ENCODE measurements at places on chromosomes 5 and 9.

DNA sequence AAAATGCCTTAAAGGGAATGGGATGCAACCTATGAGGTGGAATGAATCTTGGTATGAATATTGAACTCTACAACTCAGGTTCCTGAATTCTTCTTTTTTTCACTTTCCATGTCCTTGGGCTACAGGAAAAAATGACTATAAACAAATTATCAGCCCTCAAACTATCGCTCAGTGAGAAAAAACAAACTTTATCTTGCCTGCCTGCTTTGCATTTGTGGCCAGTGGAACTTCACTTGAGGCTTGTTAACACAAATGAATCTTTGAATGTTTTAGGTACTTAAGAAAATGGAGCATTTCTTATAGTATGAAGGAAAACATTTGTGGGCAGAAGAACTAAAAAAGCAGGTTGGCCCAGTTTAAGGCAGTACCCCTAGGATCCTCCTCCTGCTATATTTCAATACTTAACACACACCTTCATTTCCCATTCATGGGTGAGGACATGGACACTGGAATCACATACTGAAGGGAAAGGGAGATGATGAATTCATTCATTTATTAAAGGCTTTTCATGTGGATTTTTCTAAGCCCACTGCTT lies 34.1 kb downstream of the ELOVL7 start:
- no peak for DNase-seq

DNA sequence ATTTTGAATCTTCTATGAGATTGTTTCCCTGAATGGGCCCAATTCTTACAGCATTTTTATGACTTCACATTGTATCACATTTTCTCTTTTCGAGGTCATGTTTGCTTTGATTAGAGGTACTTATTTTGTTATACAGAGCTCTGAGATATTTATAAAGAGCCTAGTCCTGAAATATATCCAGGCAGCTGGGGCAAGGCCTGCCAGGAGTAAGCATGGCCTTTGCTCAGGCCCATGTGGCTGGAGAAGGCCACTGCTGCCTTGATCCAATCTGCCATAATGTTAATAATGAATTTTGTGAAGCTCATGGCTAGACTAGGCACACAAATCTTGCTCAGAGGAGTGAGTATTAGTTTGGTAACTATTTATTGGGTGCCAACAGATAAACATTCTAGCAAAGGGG lies 96.0 kb downstream of the TARS1 start:
- DNase-seq, result no peak

DNA sequence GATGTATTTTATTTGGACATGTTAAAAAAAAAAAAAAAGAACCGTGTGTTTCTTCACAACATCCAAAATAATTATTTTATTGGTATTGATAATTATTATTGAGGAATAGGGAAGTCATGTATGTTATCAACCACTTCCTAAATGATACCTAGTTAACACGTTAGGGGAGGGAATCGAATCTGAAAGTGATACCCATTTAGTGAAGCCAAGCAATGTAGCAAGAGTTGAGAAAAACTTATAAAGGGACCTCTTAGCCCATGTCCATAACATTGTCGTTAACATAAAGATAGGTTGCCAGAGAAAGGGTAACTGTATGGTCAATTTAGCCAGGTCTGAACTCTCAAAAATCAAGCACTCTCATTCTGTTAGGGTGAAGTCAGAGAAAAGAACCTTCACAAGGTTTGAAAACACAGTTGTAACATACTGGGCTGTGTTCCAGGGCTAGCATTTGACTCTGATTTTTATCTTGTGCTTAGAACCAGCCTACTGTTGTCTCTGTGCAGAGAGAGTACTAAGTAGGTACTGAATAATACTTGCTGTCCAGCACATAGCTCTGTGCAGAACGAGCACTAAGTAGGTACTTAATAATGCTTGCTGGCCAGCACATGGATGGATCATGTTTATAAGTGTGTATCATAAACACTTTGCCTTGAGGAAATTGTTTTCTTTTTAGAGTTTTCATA lies 60.4 kb downstream of the GHR start:
- DNase-seq, result no peak

DNA sequence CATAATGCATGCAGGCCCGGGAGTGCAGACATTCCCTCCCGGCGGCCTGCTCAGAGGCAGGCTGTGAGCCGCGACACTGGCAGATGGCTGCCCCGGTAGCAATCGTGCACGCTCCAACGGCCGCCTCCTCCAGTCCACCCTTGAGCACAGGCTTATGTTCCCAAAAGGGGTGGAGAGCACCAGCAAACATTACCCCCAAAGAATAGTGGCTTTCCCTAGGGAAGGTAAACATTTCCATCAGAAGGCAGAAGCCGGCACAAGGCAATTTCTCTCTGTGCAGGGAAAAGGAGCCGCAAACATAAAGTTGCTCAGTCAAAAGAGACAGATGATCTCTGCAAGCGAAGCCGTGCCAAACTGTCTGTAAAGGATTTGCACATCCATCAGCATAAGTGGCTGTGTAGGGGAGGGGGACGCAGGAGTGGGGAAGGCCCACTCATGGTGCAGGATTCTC lies 92.5 kb downstream of the SIL1 start:
- peak; percentile 82 for DNase-seq

- no peak for DNase-seq
Measured at GRCh38 chr5:98414938-98415337, 358.5 kb upstream of the RGMB start.

- no peak for DNase-seq
Measured at GRCh38 chr9:96150324-96151227, 151.4 kb downstream of the HSD17B3 start.

DNA sequence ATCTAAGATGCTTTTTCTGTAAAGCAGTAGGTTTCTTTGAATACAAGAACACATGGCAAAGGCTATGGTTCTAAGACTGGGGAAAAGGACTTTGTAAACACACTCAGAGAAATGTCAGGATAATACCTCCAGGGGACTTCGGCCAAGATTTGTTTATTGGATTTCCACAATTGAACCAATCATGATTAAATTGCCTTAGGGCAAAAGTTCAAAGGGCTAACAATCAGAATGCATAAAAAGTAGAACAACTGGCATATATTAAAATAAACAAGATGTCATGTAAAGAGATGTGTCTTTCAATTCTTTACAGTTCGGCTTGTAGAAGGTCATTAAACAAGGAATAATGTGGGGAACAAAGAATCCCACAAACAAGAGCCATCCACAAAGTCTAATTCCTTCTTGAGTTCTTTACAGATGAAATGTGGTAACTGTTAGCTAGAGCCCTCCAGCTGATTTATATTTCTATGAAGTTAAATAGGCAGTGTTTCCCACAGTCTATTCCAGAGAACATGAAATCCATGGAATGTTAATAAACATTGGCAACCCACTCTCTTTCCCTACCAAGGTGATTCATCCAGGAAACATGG lies 565.5 kb downstream of the ZNF608 start:
- DNase-seq, result no peak

DNA sequence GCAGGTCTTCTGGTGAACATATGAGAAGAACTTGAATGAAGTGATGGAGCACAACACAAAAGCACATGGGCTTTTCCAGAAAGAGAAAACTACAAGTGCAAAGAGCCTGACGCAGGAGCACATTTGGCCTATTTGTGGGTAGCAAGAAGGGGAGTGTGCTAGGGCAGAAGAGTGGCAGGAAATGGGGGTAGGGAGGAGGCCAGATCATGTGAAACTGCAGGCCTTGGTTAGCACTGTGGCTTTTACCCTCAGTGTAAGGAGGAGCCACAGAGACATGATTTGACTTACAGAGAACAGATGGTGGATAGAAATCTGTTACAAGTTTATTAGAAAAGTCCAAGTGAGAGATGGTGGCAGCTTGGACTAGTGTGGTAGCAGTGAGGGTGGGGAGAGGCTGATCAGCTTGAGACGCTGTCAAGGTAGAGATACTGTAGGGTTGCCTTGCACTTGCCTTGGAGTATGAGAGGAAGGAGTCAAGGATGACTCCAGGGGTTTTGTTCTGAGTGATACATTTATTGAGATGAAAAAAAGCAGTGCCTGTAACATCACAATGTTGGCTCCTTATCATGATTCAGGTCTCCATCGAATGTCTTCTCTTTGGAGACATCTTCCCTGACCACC lies 126.7 kb downstream of the PPP2R2B start:
- no peak for DNase-seq

DNA sequence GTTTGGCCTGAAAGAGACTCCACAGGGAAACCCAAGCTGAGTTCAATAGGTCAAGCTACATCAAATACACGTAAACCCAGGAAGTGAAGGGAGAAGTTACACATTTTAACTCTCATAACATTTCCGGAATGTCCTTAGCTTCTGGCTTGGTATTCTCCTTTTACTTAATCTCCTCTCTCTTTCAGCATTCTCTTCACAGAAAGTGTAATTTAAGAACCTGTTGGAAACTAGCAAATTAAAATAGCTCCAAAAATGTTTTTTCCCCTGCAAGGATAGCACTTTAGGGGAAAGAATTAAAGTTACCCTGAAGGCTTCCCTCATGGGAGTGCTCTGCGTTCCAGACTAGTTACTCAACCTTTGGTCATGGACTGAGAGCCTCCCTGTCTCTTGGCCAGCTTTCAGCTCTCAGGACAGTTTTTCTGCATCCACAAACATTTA lies 292.7 kb upstream of the TARS1 start:
- no peak for DNase-seq

GRCh38 chr9:69513141-69513820 lies 158.9 kb downstream of the APBA1 start:
- no peak for DNase-seq

GRCh38 chr5:168086104-168086610 lies 205.3 kb upstream of the WWC1 start:
- DNase-seq, result no peak

- DNase-seq, result no peak
Measured at GRCh38 chr9:36127652-36128244, 8.8 kb upstream of the GLIPR2 start.

- DNase-seq, result no peak
Measured at GRCh38 chr9:120866651-120867050, 10.3 kb downstream of the PHF19 start.

DNA sequence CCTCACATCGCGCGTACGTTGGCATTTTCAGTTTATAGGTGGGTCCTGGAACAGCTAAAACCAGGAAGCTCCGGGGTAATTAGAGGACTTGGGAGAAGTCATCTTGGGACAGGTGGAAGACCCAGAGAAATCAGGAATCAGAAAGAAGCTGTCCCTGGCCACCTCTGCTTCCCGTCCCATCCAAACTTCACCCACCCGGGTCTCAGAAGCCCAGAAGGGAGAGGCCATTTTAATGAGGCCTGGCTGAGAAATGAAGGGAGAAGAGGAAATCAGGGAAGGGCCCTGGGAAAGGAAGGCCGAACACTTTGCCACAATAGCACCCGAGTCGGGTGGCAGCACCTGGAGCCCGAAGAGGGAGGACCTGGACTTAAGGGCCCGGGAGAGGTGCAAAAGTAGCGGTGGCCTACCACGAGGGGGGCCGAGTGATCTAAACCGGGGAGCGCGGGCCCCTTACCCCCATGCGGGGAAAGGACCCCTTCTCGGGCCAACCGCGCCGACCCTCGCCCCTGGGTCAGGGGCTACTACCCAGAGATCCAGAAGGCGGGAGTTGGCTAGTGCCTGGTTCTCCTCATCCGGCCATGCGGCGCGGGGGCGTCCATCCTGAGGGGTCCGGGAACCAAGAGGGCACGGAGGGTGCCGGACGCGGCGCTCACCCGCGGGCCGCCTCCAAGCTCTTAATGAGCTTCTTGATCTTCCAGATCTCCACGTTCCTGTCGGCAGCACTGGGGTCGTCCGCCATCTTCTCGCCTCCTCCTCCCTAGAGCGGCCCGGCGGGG lies 668 bp downstream of the ETF1 start:
- no peak for DNase-seq

DNA sequence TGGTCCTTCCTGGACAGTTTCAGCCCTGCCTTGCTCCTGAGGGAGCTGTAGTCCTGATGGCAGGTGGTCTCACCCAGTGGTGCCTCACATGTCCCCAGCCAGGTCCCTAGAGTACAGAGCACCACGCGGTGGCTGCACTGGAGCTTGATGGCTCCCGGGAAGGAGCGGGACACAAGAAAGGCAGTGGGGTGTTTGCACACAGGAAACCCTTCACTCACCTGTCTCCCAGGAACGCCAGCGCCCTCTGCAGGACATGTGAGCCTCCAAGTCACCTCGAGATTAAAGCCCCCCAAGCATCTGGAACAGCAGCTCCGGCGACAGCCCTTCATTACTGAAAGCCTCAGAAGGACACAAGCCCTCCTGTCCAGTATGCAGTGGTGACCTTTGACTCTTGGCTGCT lies 19.9 kb upstream of the TMEM250 start:
- DNase-seq, result peak; percentile 48

DNA sequence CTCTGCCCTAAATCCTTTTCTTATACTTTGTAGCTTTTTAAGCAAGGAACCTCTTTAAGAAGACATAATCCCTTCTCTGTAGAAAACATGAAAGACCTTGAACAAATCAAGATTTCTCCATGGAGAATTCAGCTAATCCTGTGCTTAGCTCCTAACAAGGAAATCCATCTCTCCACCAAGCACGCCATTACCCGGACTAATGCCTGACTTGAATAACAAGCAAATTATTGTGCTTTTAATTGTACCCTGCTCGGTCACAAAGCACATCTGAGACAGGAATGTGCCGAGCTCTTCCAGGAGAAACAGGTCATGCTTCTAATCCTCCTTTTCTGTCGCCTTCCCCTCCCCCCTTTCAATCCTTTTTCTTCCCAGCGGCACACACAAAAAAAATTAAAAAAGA lies 141.3 kb downstream of the PSAT1 start:
- no peak for DNase-seq

DNA sequence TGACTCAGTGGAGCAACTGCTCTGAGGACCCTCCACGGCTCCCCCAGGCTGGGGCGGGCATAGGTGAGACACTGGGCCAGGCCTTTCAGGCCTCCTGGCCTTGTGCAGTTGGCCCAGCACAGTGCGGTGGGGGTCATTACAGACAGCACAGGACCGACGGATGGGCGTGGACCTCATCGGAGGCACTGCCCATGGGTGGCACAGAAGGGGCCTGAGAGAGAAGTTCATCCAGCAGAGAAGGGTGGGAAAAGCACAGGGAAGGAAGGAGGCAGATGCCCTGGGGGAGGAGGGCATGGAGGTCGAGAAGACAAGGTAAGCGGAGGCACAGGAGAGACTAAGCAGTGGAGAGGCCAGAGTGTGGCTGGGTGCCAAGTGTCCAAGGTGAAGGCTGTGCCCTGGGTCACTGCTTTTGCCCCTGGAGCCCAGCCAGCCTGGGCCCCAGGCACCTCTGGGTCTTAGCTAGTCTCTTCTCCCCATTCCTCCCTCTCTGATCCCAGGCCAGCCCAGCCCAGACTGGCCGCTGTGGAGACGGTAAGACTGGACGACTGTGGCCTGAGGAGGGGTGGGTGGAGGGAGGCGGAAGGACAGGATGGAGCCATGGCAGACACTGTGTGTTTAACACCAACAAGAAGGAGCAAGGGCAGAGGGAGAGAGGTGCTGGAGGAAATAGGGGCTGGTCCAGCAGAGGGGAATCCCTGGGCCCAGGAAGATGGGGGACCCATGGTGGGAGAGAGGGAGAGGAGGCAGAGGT lies 5.7 kb downstream of the IL3 start:
- DNase-seq, result no peak

GRCh38 chr5:65072850-65073249 lies 304.1 kb downstream of the CWC27 start:
- peak; percentile 80 for DNase-seq

Measured in NCI-H2171 (cell line).